ENCODE measurements at places on chromosomes 6 and 20.

DNA sequence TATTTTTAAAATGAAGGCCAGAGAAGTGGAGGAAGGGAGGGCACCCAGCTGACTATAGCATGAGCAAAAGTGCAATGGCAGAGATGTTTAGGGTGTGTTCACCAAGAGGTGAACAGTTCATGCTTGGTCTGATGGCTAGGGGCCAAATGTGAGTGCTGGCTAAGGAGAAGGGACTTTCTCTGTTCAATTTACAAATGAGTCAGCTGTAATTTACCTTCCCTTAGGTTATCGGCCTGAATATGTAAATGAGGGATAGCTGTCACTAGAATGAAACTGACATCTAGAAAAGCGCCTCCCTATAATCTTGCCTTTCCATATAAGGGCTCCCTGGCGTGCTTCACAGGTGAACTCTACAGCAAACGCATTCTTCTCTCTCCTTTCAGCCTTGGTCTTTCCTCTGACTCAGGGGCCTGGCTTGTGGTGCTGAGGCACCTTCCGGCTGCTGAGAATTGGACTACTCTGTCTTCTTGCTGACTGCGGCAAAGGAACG lies 114.7 kb upstream of the BACH2 start:
- peak; percentile 47 for DNase-seq

DNA sequence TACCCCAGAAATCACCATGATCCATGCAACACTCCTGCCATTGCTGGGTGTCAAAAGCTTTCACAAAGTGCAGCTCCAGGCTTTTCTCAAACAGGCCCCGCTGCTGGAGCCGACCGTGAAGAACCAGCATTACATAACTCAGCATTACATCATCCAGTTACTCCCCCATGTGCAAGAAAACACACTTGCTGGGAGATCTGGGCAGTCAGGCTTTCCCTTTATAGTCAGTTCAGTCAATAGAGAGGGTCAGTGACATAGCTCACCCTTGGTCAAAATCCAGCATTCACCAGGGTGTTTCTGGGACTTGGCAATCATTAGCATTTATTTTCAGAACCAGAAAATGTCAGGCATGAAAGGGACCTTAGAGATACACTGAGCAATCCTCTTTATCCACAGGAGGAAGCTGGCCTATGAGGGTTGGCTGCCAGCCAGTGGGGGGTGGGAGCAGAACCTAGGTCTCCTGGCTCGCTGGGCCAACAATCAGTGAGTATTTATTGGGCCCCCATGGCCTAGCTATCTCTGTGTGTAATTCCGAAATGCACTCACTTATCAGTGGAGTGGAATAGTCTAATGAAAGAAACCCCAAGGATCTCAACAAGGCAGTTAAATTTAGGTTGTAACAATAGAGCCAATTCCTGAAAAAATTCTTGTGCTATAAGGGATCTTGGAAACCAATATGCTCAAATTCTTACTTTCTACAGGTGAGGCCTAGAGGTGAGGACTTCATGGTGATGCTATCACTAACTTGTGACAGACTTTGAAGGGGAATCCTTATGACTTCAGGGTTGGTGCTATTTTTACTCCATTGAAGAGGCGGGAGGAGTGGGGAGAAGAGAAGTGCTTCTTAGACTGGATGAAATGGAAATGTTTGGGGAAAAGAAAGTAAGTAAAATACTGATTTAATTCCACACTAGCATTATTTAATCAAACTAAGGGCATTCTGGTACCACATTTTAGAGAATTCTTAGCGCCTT lies 54.6 kb downstream of the LYRM4 start:
- no peak for DNase-seq

DNA sequence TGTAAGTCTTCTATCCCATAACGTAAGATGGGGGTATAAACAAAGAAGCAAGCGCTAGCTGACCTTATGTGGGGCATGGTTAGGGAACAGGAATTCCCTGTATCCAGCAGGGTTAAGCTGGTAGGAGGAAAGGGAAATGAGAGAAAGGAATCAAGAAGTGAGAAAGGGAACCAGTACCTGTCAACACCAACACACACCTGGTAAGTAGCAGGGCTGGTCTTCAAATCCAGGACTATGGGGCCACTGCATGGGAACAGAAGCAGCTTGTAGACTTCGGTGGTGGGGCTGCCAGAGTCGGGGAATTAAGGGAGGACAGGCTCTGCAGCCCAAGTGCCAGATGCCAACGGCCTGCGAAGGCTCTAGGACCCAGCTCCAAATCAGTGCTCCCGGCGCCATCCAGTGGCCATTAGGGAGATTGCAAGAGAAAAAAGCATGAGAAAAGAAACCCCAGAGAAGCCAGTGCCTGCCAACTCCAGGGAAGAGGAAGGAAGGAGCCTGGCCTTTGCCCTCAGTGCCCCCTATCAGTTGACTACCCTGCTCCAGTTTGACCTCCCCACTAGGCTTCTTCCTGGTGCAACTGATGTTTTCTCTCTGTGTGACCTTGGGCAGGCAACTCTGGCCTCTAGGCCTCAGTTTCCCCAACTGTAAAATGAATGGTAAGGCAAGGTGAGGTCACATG lies 15.8 kb upstream of the RBPJL start:
- DNase-seq: peak; percentile 36

DNA sequence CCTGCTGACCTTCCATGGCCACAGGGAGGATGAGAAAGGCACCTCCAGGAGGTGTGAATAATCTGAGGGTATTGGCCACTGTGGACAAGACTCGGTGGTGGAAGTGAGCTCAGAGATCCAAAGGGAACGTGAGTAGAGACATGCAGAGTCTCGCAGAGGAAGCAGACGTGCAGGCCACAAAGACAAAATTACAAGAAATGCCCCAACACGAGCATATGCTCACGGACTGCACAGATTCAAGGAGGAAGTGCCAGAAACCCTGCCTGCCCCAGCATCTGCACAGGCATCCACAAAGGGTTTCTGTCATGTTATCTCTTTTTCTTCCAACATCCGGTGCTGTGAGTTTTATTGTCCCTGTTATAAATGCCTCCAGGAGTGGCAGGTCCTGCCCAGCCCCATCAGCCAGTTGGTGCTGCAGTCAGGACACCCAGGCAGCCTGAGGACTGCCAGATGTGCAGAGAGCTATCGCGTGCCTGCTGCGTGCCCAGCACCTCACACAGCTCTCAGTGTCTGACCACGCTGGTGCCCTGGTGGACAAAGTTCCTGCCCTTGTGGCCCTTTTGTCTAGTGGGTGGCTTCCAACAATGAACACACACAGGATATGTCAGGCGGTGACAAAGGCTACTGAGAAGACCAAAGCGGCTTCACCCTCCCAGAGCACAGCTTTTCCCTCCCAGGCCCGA lies 34.0 kb upstream of the FANCE start:
- no peak for DNase-seq

- DNase-seq: no peak
Measured at GRCh38 chr6:155706341-155706740, 250.7 kb upstream of the NOX3 start.

Measured in T-helper 1 cell (primary cell).